ENCODE measurements at places on chromosomes 6 and 20. TPM values are rescaled to one million over a fixed set of nuclear protein-coding genes. Genes with fewer than 3 reads are reported as not detected.

GRCh38 chr6:158791274-158791855 is 27.8 kb downstream of the EZR start:
- no peak for DNase-seq
- H3K27ac ChIP-seq, result no peak overlapping the region
- peaks cover 26% of the 10 kb centered on the region for H3K4me1 ChIP-seq

DNA sequence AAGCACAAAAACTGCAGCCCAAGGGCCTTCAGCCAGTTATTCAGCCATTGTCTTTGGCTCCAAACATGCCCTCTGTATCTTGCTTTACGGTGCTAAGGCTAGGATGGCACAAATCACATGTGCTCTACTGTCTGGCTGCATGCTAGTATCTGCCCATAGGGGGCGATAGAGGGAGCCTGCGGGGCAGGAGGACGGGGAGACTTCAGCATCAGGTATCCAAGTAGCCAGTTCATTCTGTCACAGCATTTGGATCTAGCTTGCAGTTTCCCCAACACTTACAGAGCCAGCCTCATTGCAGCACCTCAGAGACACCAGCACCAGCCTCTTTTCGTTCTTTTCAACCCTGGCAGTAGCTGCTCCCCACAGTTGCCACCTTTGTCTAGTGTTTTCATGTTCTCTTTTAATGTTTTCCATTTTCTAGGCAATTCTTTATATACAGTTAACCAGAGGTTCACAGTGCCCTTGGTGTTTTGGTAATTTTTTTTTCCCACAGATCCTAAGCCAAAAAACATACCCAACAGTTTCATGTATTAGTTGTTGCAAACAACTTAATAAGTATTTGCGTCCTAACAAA is 705.9 kb downstream of the PTPRT start:
- H3K36me3 ChIP-seq, result no peaks in the 10 kb centered on the region
- H3K4me1 ChIP-seq, result peaks cover 8% of the 10 kb centered on the region
- no peak overlapping the region for H3K4me3 ChIP-seq
- H3K27me3 ChIP-seq, result no peaks in the 10 kb centered on the region

DNA sequence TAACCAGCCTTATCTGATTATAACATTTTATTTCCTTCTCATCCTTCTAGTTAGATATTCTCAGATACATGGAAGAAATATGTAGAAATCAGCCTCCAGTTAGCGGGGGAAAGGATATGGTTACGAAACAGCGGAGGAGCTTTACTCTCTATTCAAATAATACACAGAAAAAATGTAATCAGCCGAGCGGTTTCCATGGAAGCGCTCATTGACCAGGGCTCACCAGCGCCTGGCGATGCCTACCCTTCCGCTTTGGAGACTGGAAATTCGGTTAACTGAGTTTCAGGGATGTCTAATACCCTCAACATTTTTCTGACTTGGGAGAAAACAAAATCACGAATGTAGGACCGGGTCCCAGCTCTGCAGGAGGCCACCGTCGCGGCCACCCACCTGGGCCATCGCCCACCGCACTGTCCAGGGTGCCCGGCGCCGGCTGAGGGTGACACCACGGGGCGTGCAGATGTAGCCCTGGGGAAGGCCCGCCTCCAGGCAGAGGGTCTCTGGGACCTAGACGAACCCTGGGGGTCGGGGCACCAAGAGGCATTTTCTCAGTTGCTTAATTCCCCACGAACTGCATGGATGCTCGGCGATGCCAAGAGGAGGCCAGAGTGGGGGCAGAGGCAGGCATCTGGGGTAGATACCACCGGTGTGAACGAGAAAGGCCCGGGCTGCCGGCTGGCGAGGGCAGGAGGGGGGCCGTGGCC is 1.7 kb downstream of the PRR18 start:
- no peaks in the 10 kb centered on the region for H3K36me3 ChIP-seq
- H3K4me3 ChIP-seq, result peak overlapping the region; percentile 56
- no peak overlapping the region for H3K27ac ChIP-seq
- H3K4me1 ChIP-seq, result peaks cover 24% of the 10 kb centered on the region
- peaks cover 86% of the 10 kb centered on the region for H3K27me3 ChIP-seq

DNA sequence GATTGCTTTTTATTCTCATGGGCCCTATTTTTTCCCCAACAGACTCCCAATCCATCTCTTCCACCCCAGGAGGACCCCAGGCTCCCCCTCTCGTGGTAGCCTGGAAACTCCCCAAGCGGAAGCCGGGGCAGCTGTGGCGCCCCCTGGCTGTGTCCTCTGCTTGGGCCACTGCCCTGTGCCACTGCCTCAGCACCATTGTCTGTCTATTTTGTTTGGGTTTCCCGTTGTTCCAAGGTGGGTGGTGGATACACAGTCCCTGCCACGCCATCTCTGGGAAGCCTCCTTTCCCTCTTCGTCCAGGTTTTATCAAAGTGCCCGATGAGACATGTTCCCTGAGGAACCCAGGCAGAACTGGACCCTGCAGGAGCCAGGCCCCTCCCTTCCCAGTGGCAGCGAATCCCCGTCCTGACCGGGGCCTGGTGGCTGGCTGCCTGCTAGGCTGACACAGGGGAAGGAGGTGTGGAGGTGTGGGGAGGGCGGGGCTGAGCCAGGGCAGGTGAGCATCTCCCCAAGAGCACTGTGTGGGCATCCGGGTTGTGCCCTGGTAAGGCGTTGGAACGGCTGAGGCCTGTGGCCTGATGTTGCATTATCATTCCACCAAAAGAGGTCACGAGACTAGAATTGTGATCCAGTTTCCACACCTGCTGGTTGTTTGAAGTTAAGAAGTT is 228.2 kb downstream of the CDH4 start:
- no peak for DNase-seq
- H3K27me3 ChIP-seq, result no peaks in the 10 kb centered on the region
- no peak overlapping the region for H3K27ac ChIP-seq
- no peak overlapping the region for H3K4me3 ChIP-seq
- no peaks in the 10 kb centered on the region for H3K4me1 ChIP-seq

- DNase-seq, result no peak
- H3K27me3 ChIP-seq, result no peaks in the 10 kb centered on the region
Observed at GRCh38 chr6:22091424-22091948, 205.3 kb downstream of the PRL start.

- no peak overlapping the region for H3K27ac ChIP-seq
- no peaks in the 10 kb centered on the region for H3K4me1 ChIP-seq
- no peaks in the 10 kb centered on the region for H3K36me3 ChIP-seq
- H3K27me3 ChIP-seq, result no peaks in the 10 kb centered on the region
Observed at GRCh38 chr20:24275946-24276705, 193.3 kb upstream of the SYNDIG1 start.

DNA sequence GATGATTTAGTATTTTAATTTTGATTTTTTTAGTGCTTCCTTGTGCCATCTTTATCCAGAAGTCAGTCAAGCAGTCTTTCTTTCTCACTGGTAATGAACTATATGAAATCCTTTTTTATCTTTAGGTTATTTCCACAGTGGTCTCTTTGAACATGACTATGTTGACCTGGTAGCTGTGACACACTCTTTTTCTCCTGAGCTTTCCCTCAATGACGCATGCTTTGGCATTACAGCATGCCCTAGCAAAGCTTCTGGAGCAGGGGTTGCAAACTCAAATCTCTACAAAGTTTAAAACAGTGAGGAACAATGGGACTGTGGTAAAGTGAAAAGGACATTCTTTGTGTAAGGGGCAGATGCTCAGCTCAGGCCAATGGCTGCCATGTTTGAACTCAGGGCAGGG is 4.5 kb upstream of the PLAGL1 start:
- no peaks in the 10 kb centered on the region for H3K4me1 ChIP-seq
- no peaks in the 10 kb centered on the region for H3K27me3 ChIP-seq
- no peak for DNase-seq
- H3K27ac ChIP-seq, result no peak overlapping the region
- no peaks in the 10 kb centered on the region for H3K36me3 ChIP-seq

DNA sequence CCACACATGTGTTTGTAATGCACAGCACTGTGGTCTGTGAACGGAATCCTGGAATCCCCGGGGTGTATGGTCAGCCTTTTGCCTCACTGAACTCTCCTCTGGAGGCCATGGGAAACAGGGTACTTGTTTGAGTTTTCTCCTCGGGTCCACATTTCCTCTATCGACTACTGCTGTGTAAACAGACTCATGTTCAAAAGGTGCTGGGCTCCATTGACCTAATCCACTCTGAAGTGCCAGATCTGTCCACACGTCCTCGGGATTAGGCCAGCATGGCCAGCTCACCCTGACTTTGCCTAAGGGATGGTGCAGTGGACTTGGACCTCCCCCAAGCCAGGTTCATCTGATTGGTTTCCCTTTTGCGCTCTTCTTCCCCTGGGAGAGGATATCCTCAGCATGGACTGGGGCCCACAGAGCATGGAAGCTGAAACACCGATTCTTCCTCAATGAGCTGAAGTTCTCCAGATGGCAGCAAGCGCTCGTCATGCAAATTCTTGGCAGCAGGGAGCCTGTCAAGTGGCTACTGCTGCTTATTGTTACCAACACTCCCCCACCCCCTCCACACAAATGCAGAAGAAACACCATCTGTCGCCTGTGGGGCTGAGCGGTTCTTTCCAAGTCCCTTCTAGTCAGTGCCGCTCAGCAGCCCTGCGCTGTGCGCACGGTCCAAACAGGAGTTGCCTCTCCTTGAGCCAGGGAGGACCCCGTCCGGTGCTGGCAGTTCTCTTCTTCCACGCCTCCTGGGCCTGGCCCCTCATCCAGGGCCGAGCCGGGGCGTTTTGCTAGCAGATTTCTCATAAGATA is 292.6 kb upstream of the MARCKS start:
- no peaks in the 10 kb centered on the region for H3K27me3 ChIP-seq
- no peaks in the 10 kb centered on the region for H3K36me3 ChIP-seq
- peak overlapping the region; percentile 44 for H3K4me3 ChIP-seq
- peak overlapping the region; percentile 70 for H3K27ac ChIP-seq

GRCh38 chr20:41261260-41261659 is 56.3 kb downstream of the ZHX3 start:
- no peaks in the 10 kb centered on the region for H3K27me3 ChIP-seq
- H3K4me3 ChIP-seq, result no peak overlapping the region
- H3K4me1 ChIP-seq, result peaks cover 27% of the 10 kb centered on the region
- peaks cover 12% of the 10 kb centered on the region for H3K36me3 ChIP-seq
- no peak for DNase-seq

DNA sequence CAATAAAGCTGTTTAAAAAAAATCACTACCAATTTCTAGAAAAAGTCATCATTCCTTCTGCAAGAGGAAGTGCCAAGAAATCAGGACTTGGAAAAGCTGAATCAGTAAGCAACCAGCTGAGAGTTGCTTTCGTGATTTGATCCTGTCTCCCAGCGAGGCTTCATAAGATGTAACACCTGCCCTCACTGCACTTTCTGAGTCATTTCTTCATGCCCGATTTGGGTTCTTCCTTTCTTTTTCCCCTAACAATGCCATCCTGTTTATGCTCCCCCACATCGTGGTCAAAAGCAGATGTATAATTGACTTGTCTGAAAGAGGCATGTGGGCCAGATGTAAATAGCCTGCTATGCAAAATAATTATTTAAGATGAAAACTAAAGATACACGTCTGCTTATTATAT is 52.1 kb downstream of the RIPOR2 start:
- H3K4me3 ChIP-seq, result no peak overlapping the region
- no peaks in the 10 kb centered on the region for H3K27me3 ChIP-seq
- H3K36me3 ChIP-seq, result no peaks in the 10 kb centered on the region
- H3K27ac ChIP-seq, result no peak overlapping the region
- DNase-seq, result no peak

- H3K36me3 ChIP-seq, result peaks cover 12% of the 10 kb centered on the region
- no peak overlapping the region for H3K4me3 ChIP-seq
- DNase-seq, result no peak
- H3K4me1 ChIP-seq, result peaks cover 19% of the 10 kb centered on the region
- no peak overlapping the region for H3K27ac ChIP-seq
Observed at GRCh38 chr20:37386505-37387251, 40.7 kb downstream of the SRC start.

DNA sequence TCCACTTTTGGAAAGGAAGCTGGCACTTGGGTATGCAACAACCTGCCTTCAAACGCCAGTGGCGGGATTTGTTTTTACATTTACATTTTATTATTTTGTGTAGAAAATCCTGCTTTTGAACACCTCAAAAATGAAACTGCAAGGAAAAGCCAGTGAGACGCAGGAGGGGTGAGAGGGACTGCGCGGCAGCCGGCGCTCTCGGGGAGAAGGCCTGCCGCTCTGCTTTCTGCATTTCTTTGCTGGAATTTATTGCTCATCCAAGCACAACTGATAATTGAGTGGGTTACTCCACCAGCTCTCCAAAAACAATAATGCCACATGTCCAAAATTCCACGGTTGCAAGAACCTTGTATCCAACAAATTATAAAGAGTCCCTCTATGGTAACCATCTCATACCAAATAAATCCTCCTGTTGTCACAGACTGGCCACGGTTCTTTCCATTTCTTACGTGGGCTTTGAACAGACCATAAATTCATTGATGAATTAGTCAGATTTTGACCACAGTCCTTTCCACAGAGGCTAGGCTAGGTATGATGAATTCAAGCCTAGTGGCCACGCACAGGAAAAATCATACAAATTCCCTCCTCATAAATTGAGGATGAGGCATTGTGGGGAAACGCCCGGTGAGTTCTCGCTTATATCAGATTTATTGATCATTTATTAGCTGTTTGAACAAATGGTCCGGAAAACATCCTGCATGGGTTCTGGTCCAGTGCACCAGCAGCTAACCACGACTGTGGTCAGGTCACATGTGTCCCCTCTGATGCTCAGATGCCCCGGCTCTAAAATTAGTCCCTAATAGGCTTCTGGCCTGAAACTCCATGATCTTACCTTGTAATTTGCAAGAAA is 31.6 kb upstream of the FOXC1 start:
- H3K27ac ChIP-seq, result no peak overlapping the region
- H3K4me3 ChIP-seq, result no peak overlapping the region
- H3K4me1 ChIP-seq, result peaks cover 31% of the 10 kb centered on the region

GRCh38 chr6:131277591-131277990 is 142.3 kb downstream of the AKAP7 start:
- H3K4me1 ChIP-seq, result no peaks in the 10 kb centered on the region
- H3K4me3 ChIP-seq, result no peak overlapping the region
- no peaks in the 10 kb centered on the region for H3K27me3 ChIP-seq
- H3K27ac ChIP-seq, result no peak overlapping the region
- DNase-seq, result no peak

DNA sequence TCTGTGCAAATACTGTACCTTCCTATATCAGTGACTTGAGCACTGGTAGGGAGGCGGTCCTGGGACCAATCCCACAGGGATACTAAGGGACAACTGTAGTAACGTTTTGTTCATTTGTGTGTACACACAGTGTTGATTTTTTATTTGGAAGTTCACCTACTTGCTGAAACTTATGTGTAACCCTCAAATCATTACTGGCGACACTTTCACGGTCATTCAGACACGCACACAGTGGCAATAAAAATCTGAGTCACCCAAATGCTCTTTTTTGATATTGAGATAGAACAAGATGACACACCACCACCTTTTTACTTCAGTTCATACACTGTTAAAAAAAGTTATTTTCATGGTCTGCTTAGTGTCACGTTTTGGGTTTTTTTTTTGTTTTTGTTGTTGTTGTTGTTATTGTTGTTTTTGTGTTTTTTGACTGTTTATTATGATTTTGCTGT is 79.8 kb downstream of the QKI start:
- peaks cover 47% of the 10 kb centered on the region for H3K4me1 ChIP-seq
- no peaks in the 10 kb centered on the region for H3K36me3 ChIP-seq
- no peak for DNase-seq
- no peak overlapping the region for H3K27ac ChIP-seq
- no peak overlapping the region for H3K4me3 ChIP-seq

The ERVFRD-1 gene
- 0.83 TPM for total RNA-seq

The RNF182 gene
- 0.40 TPM for total RNA-seq

The DTD1 gene
- total RNA-seq, result 15.4 TPM

The BPIFB1 gene
- total RNA-seq, result not detected

The NQO2 gene
- total RNA-seq, result 22.9 TPM
